Right ventricle myocardium superior (tissue), 1 donor: ENCODE measurements at places on chromosomes 4 and X. TPM values are rescaled to one million over a fixed set of nuclear protein-coding genes. Genes with fewer than 3 reads are reported as not detected.

Gene GRIA3
- total RNA-seq, result 0.54 TPM

Gene PAGE2
- not detected for total RNA-seq

Gene RHOXF2
- total RNA-seq, result not detected

Gene MRFAP1L1
- 39.7 TPM for total RNA-seq

Gene TMEM255A
- 1.1 TPM for total RNA-seq

Gene DRD5
- not detected for total RNA-seq

Gene PHEX
- 0.08 TPM for total RNA-seq

Gene SLC39A8
- 1.6 TPM for total RNA-seq

Gene BEX5
- total RNA-seq, result 0.97 TPM

Gene GAGE12J
- total RNA-seq, result not detected

Gene ANK2
- 289 TPM for total RNA-seq

Gene SPANXD
- total RNA-seq, result not detected

Gene DCAF4L1
- 0.19 TPM for total RNA-seq

Gene SSX3
- total RNA-seq, result not detected

Gene GATA1
- total RNA-seq, result 0.13 TPM

Gene SMPX
- 569 TPM for total RNA-seq

Gene HS6ST2
- total RNA-seq, result 0.08 TPM

Gene NEUROG2
- total RNA-seq, result not detected
